ENCODE measurements at places on chromosomes 6 and 20.

DNA sequence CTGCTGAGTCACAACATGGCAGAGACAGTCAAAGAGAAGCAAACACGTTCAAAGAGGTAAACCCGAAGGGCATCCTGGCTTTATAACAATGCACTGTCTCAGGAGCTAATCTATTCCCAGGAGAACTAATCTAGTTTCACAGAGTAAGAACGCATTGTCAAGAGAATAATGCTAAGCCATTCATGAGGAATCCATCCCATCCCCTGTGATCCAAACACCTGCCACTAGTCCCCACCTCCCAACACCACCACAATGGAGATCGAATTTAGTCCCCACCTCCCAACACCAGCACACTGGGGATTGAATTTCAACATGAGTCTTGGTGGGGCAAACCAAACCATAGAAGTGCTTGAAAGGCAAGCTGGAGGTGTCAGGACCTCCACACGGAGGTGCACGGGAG lies 231.5 kb upstream of the ID4 start:
- DNase-seq = no peak

DNA sequence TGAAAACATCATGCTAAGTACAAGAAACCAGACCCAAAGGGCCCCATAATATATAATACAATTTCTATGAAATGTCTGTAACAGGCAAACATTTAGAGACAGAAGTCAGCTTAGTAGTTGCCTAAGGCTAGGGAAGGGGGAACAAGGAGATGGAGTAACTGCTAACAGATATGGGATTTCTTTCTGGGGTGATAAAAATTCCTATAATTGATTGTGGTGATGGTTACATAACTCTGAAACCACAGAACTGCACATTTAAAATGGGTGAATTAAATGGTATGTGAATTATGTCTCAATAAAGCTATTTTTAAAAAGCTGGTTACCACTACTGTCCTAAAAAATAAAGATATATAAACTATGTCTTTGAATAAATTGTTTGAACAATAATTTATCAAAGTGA lies 3.2 kb downstream of the CEP162 start:
- DNase-seq = no peak

- DNase-seq = no peak
Measured at GRCh38 chr6:35318196-35319171, 20.9 kb downstream of the DEF6 start.

GRCh38 chr20:63183422-63184146 lies 32.3 kb downstream of the YTHDF1 start:
- no peak for DNase-seq

GRCh38 chr6:125957845-125958244 lies 1.3 kb downstream of the HINT3 start:
- no peak for DNase-seq

GRCh38 chr6:157912326-157912725 lies 69.3 kb upstream of the SYNJ2 start:
- no peak for DNase-seq

GRCh38 chr6:36018339-36018738 lies 6.1 kb downstream of the SLC26A8 start:
- DNase-seq = no peak

DNA sequence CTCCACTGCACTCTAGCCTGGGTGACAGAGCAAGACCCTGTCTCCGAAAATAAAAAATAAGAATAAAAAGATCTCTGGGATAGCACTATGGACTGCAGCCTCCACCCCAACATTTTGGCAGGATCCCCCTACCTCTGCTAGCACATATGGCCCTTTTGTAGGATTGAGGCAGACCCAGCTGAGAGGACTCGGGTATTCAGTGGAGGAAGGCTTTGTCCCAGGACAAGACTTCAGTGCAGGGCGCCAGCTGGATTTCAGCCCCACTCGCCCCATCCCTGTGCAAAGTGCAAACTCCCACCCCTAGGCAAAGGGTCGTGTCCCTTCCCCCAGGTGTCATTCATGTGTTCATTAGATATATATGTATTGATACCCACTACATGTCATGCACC lies 84.6 kb upstream of the SLC22A16 start:
- no peak for DNase-seq

DNA sequence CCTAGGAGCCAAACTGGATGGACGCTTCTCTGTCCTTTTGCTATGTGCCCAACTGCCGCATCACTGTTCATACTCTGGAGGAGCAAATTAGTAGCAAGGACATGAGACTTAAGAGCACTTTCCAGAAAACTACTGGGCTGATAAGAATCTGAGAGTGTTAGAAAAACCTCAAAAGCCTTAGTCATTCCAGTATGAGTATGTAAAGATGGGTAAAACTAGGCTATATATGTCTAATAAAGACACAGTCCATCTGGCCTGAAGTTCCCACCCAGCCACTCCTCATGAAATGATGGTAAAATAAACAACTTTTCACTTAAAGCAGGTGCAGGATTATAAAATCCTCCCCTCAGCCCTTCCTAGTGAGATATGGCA lies 30.6 kb downstream of the SHLD1 start:
- DNase-seq = no peak

- no peak for DNase-seq
Measured at GRCh38 chr6:121603486-121603885, 168.0 kb downstream of the GJA1 start.

- no peak for DNase-seq
Measured at GRCh38 chr6:27662769-27663168, 189.9 kb upstream of the ZNF184 start.

DNA sequence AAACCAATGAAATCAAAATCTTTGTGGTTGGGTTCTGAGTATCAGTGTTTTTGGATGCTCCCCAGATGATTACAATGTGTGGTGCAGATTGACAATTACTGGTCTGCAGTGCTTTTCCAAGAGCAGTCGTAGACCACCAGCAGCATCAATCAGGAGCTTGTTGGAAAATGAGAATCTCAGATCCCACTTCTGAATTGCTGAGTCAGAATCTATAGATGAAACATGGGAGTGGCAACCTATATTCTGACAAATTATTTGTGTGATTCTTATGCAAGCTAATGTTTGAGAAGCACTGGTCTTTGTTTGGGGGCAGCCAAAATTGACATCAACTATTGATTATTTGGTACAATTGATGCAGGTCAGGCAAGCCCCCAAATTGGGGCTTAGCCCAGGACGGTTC lies 539.9 kb upstream of the BTBD3 start:
- DNase-seq = no peak

- no peak for DNase-seq
Measured at GRCh38 chr6:106631346-106631745, 2.0 kb downstream of the QRSL1 start.

DNA sequence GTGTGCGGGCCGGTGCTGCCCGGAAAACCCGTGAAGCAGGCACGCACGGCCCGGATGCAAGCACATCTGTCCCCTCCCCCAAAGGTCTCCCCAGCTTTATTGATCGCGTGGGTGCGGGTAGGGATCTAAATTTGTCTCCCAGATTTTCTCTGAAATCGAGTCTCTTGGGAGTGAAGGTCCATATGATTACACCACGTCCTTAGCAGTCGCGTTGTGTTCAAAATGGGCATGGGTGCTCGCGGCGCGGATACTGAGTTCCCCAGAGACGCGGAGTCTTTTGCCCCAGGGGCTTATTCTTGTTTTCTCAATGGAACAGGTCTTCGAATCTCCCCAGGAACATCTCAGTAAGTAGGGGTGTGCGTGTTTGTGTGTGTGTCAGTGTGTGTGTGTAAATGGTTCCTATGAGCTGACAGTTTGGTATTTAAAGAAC lies 2.8 kb upstream of the ZNF292 start:
- no peak for DNase-seq

- DNase-seq = no peak
Measured at GRCh38 chr6:10098756-10099528, 315.9 kb downstream of the TFAP2A start.

- DNase-seq = peak; percentile 5
Measured at GRCh38 chr6:10886691-10887502, at the start of gene SYCP2L. Gene SYCP2L, plus strand, starts transcription at chr6:10887052. Its CDS starts 75 bp downstream, at chr6:10887127.

- peak; percentile 12 for DNase-seq
Measured at GRCh38 chr6:3414327-3415081, 42.3 kb downstream of the SLC22A23 start.

- no peak for DNase-seq
Measured at GRCh38 chr20:54587408-54587807, 112.0 kb downstream of the DOK5 start.

DNA sequence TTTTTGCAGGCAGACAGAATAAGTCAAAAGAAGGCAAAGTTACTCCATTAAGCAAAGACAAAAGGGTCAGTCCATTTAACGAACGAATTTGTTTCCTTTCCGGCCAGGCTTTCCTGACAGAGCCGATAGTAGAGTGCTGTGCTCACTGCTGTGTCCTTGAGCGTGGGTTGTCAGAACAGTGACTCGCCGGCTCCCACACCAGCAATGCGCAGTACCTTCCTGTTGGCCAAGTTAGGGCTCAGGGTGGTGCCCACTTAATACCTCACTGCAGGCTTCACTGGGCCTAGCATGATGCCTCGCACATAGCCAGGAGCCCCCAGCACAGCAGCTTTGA lies 294.7 kb downstream of the FOXC1 start:
- no peak for DNase-seq

GRCh38 chr6:33296797-33297405 lies 1.8 kb downstream of the RGL2 start:
- DNase-seq = no peak

- DNase-seq = no peak
Measured at GRCh38 chr6:147530132-147531060, 21.9 kb downstream of the SAMD5 start.

DNA sequence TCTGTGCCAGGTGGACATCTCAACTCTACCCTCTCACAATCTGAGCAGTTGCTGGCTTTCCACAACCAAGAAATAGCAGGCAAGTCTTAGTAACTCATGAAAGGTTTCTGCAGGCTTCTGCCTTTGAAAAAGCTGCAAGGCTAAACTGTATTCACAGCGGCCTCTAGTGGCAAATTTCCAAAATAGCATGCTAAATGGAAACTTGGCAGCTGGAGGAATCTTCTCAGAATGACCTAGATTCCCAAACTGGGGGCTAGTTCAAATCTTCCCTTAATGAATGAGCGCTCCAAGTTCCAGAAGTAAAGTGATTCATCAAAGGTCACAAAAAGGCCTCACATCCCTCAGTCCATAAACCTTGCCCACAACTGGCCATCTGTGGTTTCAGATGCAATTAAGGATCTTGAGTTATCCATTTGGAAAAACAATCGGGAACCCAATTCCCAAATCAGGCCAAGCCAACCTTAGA lies 11.9 kb upstream of the CPNE5 start:
- no peak for DNase-seq

DNA sequence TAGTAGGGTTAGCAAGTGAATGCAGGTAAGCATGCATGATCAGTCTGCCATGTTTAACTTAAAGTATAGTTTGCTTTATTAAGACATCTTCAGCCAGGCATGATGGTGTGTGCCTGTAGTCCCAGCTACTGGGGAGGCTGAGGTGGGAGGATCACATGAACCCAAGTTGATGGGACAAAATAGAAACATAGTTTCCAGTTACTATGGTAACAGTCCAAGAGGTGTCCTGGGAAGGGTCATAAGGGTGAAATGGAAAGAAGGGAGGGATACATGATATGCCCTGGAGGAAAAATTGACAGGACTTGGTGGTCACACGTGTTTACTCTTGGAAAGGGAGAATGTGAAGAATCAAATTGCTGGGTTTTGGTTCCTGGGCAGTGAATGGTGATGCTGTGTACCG lies 139.6 kb downstream of the SULF2 start:
- DNase-seq = no peak

Data from stimulated activated CD8-positive, alpha-beta memory T cell treated with anti-CD3 and anti-CD28 coated beads, Interleukin-7, amount 100 ng/mL, for 48 hours (primary cell).